Neural crest cell (in vitro differentiated cells): ENCODE measurements at places on chromosomes 2 and 18.

GRCh38 chr2:126356631-126357030, 299.3 kb upstream of the GYPC start:
- DNase-seq: no peak

DNA sequence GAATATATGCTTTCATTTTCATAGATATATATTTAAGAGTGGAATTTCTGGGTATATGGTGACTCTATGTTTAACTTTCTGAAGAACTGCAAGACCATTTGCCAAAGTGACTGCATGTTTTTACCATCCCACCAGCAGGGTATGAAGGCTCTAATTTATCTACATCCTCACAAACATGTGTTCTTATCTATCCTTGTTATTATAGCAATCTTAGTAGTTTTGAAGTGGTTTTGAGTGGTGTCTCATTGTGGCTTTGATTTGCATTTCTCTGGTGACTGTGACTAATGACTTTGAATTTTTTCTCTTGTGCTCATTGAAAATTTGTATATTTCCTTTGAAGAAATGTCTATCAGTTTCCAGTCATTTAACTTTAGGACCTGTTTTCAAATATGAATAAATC, 310.2 kb upstream of the NRP2 start:
- DNase-seq: no peak

DNA sequence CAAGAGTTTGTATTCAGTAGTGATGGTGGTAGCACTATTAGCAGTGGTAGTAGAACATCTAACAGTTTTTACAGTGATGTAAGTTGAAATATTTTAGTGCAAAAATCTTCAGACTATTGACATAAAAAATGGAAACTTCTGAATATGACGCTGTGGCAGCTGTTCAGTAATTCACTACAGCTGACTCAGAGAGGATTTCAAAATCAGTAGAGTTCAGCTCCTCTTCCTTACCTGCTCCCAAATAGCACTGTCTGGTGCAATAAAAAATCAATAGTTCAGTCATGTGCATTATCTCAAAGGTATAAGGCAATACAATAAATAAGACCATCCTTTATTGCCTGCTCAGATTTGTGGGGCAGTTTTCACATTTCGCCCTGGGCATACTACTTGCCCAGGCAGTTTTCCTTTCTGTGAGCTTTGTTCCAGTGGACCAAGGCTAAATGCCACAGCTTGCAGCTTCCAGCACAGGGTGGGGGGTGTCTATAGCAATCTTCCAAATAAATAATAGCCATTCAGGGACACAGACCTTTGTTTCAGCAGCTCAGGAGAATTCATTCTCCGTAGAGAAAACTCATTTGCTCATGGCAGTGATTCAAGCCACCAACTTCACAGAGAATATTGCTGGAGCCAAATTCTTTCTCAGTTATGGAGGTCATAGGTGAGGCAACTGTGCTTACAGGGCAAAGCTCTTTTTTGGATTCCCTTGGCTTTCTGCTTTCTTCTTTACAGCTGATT, 33.9 kb upstream of the GORASP2 start:
- DNase-seq: no peak

DNA sequence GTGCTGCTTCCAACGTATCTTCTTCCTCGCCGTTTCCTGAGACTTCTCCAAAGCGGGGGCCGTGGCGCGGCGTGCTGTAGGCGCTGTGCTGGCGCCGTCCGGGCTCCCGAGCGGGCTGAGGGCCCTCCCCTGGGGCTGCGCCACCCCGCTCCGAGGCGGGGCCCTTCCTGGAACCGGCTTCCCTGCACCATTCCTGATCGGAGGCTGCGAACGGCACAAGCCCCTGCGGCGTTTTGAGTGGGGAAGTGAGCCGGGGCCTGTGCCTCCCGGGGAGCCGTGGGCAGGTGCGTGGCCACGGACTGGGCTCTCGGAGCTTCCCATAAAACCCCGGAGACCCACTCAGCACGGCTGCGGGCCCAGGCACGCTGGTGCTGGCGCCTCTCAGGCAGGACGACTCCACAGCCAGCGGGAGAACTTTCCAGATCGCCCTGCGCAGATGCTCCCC, 74.7 kb downstream of the PSMG2 start:
- DNase-seq: no peak

GRCh38 chr18:62996566-62996965, 281.2 kb downstream of the PHLPP1 start:
- no peak for DNase-seq

- no peak for DNase-seq
These were observed 58.1 kb downstream of the HEATR5B start for GRCh38 chr2:37026050-37026449.

- DNase-seq: no peak
These were observed 43.1 kb downstream of the KYNU start for GRCh38 chr2:142920571-142920970.

DNA sequence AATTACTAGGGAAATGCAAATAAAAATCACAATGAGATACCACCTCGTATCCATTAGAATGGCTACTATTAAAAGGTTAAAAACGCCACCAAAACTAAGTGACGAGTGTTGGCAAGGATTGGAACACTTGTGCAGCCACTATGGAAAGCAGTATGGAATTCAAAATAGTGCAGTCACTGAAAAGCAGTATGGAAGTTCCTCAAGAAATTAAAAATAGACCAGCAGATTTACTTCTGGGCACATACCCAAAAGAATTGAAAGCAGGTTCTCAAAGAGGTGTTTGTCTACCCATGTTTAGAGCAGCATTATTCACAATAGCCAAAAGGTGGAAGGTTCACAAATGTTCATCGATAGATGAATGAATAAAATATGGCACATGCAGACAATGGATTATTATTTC, 149.7 kb upstream of the STON1 start:
- DNase-seq: no peak

DNA sequence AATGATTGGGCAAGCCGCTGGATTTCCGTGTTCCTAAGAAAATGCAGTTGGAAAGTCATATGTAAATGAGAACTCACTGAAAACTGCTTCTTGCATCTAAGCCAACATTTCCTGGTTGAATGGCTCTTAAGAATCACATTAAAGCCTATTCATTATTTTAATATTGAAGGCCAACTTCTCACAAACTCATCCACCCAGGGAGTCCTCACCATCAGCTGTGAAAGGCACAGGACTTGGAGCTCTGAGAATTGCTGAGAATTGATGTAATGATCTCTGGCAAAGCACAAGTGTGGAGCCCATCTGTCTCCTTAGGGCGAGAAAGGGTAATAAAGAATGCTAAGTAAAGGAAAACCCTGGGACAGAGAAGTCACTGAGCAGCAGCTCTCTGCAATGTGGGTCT, 55.9 kb upstream of the APCDD1 start:
- DNase-seq: no peak
